ENCODE measurements at places on chromosomes 2 and 18.

GRCh38 chr18:67846422-67847098 lies 330.0 kb upstream of the DSEL start:
- no peak for DNase-seq

- no peak for DNase-seq
Observed at GRCh38 chr18:26159353-26159752, 25.7 kb downstream of the PSMA8 start.

DNA sequence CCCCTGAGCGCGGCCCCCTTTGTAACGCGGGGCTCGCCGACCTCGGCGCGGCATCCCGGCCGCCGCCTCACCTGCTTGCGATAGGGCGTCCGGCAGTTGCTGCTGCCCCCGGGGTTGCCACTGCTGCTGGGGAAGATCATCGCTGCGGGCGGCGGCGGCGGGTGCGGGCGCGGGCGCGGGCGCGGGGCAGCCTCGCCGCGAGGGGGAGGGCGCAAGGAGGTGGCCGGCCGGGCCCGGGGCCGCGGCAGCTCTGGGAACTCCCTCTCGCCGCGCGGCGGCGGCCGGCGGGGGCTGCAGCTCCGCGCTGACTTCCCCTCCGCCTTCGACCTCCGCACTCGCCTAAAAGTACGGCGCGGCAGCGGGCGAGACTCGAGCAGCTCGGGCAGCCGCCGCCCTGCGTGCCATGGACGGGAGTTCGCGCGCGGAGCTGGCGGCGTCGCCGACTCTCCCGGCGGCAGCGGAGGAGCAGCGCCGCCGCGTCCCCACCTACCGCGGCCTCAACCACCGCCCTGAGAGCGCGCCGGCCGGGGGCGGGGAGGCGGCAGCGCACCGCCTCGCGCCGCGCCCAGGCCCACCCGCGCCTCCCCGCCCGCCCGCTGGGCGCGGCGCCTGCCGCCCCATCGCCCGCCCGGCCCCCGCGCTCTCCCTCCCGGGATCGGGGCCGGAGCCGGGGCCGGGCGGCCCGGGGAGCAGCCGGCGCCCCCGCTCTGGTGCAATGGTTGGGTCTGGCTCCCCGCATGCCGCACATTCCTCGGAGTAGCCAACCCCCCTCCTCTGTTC lies 86.0 kb downstream of the RBMS1 start:
- peak; percentile 82 for DNase-seq

DNA sequence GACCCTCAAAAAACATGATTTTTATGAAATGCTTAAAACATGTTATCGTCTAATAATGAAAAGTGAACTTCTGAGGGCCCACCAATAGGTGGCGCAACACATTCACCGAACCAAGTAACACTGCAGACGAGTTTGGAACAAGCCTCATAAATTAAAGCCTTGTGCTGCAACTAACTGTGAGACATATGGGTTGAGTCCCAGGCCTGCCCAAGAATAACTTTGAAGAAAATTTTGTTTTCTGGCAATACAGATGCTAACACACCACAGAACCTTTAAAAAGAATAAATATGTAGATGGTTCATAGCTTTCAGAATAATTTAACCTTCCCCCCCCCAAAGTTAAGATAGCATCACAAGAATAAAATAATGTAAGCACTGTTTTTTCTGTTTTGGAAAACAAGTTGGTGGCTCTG lies 285.9 kb downstream of the RNF144A start:
- peak; percentile 71 for DNase-seq

- DNase-seq, result no peak
Observed at GRCh38 chr2:850429-850828, 100.2 kb upstream of the SNTG2 start.

GRCh38 chr2:149068225-149068995 lies 29.9 kb downstream of the LYPD6B start:
- DNase-seq, result no peak

- DNase-seq, result no peak
Observed at GRCh38 chr2:57850415-57851130, 196.0 kb upstream of the VRK2 start.
